ENCODE measurements at places on chromosomes 7 and 10. TPM values are rescaled to one million over a fixed set of nuclear protein-coding genes. Genes with fewer than 3 reads are reported as not detected.

The GJC3 gene
- total RNA-seq = 0.14 TPM

The ITGB8 gene
- 2.3 TPM for total RNA-seq

The CYP2C8 gene
- 0.71 TPM for total RNA-seq

The JCAD gene
- total RNA-seq = 9.9 TPM

The KIAA1217 gene
- total RNA-seq = 9.7 TPM

The EPDR1 gene
- total RNA-seq = 10.7 TPM

The HMX3 gene
- not detected for total RNA-seq

The ZNF92 gene
- total RNA-seq = 17.0 TPM

The STRIP2 gene
- 1.9 TPM for total RNA-seq

The CAV2 gene
- total RNA-seq = 6.0 TPM

The SPDYE6 gene
- total RNA-seq = not detected

The DENND2A gene
- total RNA-seq = 1.0 TPM

DNA sequence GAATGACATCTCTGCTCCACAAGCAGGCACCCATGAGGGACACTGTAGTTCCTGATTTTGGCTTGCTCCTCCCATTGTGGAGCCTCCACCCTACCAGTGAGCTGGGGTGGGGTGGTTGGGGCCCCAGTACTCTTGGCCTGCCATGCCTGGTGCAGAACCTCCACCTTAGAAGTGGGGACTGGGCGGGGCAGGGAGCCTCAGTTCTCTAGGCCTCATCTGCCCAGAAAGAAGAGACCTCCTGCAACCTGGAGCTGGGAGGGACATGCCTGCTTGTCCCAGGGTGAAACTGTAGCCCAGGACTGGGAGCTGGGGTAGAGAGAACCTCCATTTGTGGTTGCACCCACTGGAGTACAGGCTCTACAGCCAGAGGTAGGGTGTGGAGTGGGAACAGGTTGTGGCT lies 14.4 kb downstream of the RAMP3 start:
- DNase-seq = no peak

GRCh38 chr10:36349445-36350078 lies 707.5 kb upstream of the FZD8 start:
- DNase-seq = no peak

DNA sequence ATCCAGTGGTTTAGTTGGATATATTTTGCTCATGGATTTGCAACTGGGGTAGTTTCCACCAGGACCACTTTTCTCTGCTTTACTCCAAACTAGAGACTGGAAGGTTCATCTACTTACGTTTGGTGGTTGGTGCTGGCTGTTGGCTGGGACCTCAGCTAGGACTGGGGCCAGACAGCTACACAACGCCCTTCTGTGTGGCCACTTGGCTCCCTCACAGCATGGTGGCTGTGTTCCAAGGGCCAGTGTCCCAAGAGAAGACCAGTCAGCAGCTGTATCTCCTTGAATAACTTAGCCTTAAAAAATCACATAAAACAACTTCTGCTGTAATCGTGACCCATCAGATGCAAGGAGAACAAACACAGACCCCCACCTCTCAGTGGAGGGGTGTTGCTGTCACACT lies 4.2 kb upstream of the KCNH2 start:
- DNase-seq = no peak

DNA sequence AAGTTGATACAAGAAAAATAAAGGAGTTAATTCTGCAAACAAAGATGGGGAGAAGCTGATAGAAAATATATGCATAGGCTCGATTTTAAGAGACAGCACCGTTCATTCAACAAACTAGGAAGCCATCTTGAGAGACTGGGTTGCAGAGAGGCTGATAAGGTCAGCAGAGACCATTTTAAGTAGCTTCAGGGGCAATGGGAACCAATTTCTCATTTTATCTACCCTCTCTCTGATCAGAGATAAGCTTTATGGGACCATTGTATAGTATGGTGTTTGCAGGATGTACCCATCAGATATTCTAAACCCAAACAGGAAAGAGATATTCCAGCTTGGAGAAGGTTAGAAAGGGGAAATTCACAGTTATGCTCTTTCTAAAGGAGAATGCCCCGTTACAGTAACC lies 499.5 kb downstream of the SORCS3 start:
- DNase-seq = no peak

GRCh38 chr7:23685731-23686130 lies 5.7 kb downstream of the FAM221A start:
- DNase-seq = no peak

- no peak for DNase-seq
Observed at GRCh38 chr7:47520406-47520805, 61.5 kb downstream of the TNS3 start.

DNA sequence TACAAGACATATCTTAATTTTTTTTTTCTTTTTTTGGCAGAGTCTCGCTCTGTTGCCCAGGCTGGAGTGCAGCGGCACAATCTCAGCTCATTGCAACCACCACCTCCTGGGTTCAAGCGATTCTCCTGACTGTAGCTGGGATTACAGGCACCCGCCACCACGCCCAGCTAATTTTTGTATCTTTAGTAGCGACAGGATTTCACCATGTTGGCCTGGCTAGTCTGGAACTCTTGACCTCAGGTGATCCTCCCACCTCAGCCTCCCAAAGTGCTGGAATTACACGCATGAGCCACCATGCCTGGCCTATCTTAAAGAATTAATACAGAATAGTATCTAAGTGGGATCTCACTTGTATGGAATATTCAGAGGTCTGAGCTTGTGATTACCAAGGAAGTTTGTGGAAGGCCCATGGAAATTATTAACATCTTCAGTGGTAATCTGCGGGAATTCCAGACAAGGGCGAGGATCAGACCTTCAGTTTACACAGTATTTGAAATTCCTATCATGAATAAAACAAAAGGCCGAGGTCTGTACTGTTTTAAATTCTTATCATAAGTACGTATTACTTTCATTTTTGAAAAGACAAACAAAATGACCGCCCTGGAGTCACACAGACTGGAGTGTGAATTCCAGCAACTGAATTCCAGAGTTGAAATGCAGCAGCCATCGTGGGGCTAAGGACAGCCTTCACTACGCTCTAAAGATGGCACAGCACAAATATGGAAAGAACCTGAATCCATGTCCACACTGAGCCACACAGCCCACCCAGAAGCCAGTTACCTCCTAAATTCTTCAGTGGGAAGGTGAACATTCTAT lies 16.7 kb downstream of the GPRIN2 start:
- DNase-seq = no peak

- DNase-seq = no peak
Observed at GRCh38 chr10:59578741-59579140, 130.9 kb downstream of the SLC16A9 start.

- no peak for DNase-seq
Observed at GRCh38 chr7:70846208-70846607, 285.7 kb upstream of the GALNT17 start.

DNA sequence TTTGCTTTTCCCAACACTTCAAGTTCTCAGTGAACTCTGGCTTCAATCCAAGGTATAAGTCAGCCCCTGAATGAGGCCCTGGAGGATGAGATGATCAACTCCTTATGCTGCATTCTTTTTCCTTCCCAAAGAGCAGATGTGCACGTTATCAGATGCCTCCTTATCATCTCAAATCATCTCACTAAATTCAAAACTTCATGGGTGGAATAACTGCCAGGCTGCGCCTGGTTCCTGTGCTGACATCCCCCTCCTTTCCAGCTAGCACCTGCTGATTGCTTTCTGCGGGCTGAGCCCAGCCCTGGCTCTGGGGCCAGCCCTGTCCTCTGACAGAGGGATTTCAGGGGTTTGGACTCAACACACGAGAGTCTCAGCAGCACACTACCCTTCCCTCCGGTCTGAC lies 44.9 kb downstream of the TLL2 start:
- no peak for DNase-seq

DNA sequence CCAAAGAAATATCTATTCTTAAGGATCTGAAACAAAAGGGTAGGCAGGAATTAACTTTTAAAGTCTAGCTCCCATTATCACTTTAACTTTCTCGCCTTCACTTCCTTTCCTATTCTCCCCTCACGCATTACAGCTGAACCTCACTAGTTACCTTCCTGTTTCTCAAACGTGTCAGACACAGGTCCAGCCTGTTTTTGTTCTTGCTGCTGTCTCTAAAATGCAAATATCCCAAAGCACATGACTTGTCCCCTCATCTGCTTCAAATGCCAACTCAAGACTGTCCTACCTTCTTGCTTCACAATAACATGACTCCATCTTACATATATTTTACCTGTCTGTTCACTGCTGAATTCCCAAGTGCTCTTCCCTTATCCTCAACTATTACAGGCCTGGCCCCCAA lies 17.6 kb downstream of the ZDHHC6 start:
- no peak for DNase-seq

DNA sequence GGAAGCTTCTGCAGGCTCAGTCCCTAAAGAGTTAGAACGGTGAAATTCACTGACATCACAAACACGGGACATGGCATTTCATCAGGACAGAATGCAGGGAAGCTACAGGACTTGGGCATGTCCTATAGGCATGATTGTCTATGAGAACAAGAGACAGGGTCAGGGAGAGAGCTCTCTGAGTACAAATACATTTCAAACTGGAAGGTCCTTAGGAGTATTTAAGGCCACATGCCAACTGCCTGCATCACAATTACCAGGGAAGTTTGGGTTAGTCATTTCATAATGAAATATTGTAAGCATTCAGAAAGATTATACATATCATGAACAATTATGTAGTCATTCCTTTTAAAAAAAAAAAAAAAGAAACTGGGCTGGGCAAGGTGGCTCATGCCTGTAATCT lies 71.3 kb downstream of the CREB3L2 start:
- no peak for DNase-seq

GRCh38 chr7:141014125-141014523 lies 628 bp downstream of the MRPS33 start:
- peak; percentile 7 for DNase-seq

GRCh38 chr10:81873932-81874816 lies 820 bp upstream of the NRG3 start:
- DNase-seq = no peak

GRCh38 chr7:96331233-96331632 lies 9.3 kb upstream of the SLC25A13 start:
- no peak for DNase-seq

DNA sequence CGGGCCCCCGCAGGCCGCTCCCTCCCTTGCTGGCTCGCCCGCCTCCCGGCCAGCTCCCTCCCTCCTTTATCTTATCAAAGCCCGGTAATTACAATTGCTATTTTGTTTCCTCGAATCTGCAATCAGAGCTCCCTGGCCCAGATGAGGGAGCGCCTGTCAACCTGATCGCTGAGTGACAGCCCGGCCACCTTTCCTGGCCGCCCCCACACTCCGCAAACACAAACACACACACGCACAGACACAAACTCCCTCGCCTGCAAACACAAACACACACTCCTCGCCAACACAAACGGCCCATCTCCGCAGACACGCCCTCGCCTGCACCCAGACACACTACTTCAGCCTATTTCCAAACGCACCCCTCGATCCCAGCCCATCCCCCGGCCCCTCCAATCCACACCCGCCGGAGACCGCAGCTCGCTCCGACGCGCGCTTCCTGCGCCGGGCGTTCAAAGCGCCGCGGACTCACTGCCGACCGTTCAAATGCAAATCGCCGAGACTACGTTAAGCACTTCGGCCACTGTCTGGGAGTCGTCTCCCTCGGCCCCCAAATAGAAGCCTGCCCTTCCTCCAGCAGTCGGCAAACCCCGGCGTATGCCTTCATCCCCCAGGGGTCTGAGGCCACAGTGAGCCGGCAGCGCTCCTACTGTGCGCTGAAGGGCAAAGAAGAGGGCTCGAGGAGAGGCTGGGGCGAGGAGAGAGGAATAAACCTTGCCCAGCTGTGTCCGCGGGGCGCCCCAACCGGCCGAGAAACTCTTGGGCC lies 3.0 kb upstream of the FGF8 start:
- DNase-seq = no peak
